Pancreas (tissue), 10 donors: ENCODE measurements at places on chromosomes 4 and X. TPM values are rescaled to one million over a fixed set of nuclear protein-coding genes. Genes with fewer than 3 reads are reported as not detected.
A peak's percentile ranks its signal among the peaks of the same experiment; 100 is the strongest.

- peak; percentile 27 for DNase-seq
Observed at GRCh38 chr4:69832326-69833030, 27.5 kb downstream of the SULT1E1 start.

- DNase-seq = no peak
Observed at GRCh38 chrX:115047181-115047580, 29.8 kb upstream of the IL13RA2 start.

The PNMA3 gene
- polyA plus RNA-seq = 2.3 TPM

The FRMPD3 gene
- 0.19 TPM for polyA plus RNA-seq

DNA sequence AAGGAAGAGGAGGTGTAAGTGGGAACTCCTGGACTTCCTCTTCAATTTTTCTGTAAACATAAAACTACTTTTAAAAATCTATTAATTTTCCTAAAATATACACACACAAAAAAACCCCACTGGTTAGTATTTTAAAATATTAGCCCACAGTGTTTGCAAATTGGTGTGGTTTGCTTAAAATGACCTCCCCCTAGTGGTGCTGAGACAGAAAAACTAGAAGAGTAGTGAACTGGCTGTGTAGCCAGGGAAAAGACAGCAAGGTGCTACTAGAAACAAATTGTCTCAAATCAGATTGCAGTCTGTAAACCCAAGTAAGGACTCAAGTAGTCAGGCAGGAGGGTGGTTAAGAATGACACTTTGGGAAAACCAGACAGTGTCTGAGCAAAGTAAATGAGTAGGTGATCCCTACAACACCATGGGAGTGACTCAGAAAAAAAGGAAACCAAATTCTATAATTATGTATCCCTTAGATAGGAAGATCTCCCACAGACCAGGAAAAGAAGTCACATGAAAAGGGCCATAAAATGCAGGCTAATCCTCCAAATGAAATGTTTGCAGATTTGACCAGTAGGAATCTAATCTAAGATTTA, 26.0 kb downstream of the AMTN start:
- DNase-seq = no peak

DNA sequence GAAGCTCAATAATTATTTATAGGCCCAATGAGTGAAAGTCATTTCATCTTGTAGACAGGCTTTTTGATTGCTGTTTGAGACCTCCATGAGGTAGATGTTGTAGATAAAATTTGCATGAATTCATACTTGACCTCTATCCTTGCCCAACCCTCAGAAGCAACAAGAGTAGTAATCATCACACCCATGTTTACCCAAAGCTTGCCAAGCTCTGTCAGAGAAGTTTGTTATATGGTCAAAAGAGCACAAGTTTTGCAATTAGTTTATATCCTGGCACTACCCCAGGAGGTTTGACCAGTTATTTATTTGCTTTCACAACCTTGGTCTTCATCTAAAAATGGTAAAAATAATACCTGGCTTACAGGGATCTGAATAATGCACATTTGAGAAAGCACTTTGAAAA, 20.7 kb downstream of the ADH7 start:
- no peak for DNase-seq

DNA sequence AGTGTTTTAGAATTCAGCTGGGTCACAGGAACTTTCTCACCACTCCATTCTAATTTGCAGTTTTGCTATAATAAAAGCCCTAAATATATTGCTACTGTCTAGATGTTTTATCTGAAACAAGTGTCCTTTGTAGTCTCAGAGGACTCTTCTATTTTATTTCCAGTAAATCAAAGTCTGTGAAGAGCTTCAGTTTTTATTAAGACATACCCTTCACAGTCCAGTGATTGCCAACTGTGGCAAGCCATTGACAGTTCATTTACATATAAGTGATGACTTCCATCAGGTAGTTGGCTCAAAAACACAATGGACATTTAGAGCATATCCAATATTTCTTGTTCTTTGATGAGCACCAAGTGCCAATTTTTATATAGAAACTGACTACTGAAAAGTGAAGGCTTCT, 466.1 kb downstream of the IQCM start:
- DNase-seq = no peak

DNA sequence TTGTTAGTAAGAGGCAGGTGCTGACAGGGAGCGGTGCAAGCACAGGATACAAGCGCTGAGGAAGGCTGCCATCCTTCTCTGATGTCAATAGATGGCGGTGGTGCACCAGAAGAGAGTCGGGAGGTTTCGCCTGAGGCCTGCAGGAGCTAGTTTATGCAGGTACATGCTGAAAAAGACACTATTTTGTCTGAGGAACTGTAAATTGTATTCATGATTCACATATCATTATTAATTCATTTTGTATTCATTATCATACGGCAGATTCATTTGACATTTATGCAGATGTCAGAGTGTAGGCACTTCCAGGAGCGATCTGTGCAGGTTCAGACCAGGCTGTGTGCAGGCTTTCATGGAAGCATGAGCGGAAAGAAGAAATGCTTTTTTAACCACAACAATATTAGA, 824.0 kb downstream of the STIM2 start:
- peak; percentile 41 for DNase-seq

The IL2 gene
- not detected for polyA plus RNA-seq

DNA sequence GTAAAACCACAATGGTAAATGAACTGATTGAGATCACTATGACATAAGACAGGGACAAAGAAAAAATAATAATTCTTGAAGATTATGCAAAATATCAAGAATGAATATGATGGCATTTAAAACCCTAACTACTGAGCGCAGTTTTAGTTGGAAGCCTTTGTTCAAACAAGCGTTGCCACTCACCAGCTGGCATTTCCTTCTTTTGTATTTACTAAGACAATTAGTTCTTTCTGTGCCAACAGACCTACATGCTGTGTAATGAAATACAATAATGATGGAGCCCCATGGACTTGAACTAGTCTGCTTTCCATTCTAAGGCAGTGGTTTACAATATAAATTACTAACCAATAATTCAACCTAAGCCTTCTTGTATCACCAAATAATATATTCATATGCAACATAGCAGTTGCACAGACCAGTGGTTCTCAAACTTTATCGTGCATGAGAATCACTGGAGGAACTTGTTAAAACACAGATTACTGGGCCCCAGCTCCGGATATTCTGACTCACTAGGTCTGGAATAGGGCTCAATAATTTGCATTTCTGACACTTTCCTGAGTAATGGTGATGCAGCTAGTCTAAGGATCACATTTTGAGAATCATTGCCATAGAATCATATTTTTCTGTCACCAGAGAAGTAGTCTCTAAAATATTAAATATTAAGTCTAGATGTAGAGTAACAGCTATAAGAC, 196.4 kb upstream of the MAGEB18 start:
- DNase-seq = no peak

DNA sequence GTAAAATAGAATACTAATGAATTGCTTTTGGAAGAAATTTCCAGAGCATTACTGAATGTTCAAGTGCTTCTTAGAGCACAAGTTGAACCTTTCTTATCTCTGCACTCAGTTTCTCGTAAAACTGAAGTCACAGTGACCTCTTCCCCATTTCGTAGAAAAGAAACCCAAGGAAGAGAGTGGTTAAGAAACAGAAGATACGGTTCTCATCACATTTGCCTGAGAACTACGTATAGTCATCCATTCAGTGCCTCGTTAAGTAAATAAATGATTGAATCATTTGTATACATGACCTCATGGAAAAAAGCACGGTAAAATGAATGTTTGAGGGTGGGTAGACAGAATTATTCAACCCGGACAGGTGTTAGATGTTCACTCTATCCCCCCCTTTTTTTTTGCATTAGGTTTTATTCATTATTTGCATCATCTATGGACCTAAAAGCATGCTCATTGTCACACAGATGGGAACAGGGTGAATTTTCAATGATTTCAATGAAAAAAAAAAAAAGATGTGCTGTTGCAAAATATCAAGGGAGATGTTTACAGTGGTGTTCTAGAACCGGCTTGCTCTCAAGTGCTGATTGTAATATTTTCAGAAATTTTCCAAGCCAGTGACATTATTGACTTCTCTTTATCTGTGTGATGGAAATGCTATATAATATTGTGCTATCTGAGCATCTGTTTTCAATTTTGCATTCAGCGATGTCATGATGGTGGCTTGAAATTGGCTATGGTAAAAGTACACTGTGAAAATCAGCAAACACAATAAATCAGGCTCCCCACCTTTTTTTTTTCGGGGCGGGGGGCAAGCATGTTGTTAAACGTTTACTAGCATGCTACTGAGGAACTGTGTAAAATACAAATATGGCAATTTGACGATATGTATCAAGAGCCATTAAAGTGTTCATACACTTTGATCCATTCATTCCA, 4.3 kb downstream of the RHOH start:
- DNase-seq = no peak

- DNase-seq = no peak
Observed at GRCh38 chr4:40190880-40191815, 5.7 kb upstream of the RHOH start.
